ENCODE measurements at places on chromosomes 3 and 15.

DNA sequence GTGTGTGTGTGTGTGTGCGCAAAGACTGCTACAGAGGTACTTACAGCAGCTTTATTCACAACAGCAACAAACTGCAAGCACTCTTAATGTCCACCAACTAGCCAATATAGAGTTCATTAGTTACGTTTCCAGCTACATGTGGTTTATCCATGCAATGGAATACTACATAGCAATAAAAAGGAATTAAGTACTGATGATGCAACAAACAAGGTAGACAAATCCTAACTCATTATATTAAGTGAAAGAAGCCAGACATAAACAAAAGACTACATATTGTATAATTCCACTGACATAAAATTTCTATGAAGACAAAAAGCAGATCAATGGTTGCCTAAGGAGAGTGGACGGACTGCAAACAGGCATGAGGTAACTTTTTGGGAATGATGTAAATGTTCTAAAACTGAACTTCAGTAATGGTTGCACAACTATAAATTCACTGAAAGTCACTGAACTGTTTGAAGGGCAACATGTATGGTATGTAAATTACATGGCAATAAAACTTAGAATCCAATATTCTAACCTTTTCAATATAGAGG, 433.7 kb downstream of the SHQ1 start:
- DNase-seq = no peak

DNA sequence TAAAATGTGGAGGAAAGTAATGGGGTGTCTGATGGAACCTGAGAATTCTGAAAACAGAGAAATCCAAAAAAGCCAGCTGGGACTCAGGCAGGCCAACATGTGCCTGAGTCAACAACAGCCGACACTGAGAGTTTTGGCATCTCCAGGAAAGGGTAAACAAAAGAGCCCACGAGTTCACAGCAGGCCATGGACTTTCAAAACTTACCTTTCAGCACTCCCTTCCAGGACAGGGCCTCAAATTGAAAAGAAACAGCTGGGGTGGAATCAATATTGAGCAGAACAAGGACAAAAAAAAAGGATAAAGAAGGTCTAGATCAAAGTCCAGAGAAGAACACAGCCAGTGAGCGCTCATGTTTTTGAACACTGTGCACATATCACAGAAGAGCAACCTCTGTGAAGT, 735.4 kb upstream of the GRM7 start:
- no peak for DNase-seq

DNA sequence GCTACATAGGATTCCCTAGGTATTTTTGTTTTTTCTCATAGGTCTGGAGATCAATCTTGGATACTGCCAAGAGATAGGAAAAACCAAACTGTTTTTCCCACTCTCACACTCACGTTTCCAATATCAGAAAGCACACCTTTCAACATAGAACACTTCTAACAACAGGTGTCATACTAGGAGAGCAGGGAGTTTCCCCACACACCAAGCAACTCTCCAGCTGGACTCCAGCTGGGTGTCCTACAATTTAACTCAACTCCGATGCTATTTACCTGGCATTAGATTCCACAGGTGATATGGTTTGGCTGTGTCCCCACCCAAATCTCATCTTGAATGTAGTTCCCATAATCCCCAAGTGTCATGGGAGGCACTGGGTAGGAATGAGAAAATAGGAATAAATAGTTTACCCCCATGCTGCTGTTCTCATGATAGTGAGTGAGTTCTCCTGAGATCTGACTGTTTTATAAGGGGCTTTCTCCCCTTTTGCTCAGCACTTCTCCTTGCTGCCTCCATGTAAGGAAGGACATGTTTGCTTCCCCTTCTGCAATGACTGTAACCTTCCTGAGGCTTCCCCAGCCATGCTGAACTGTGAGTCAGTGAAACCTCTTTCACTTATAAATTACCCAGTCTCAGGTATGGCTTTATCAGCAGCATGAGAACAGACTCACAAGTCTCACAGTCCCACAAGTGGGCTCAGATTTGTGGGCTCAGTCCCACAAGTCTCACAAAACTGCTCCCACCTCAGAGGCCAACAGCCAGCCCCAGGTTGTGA, 354.5 kb upstream of the THBS1 start:
- no peak for DNase-seq

- no peak for DNase-seq
Observed at GRCh38 chr3:87996882-87997281, 61.9 kb downstream of the CGGBP1 start.

GRCh38 chr3:157921811-157922210, 184.4 kb downstream of the SHOX2 start:
- DNase-seq = no peak

GRCh38 chr15:78171864-78172472, 22.8 kb downstream of the IDH3A start:
- no peak for DNase-seq

DNA sequence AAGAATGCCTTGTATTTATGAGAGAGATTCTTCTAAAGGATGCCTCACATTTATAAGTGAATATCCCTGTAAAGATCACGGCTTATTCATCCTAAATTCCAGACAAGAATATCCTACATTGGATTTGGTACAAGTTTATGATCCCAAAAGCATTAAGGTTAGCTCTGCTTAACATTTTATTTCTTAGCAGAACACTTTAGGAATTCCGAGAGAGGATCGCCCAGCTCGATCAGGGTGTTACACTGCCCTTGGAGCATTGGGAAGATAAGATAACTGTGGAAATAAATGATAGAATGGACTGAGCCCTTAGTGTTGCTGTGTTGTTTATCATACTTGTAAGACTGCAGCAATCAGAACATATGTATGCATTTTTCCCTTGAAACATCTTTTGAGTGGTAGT, 223.0 kb upstream of the CDIN1 start:
- no peak for DNase-seq

GRCh38 chr15:47812470-47812999, 95.2 kb downstream of the SEMA6D start:
- no peak for DNase-seq

DNA sequence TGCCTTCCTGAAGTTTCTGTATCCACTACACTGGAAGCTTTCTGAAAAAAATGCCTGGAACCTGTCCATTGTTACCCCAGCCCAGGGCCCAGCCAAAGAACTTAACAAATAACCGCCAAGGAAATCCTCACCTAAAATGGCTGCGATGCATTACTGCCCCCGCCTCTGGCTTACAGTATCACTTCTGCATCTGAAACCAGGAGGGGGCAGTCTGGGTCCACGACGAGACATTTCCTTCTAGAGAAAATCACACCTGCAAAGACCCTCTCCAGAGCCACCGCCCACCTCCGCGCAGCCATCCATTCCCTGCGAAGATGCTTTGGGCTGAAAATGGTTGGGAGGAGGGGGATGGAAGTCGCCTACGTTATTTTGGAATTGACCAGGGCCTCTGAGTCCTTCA, 22.4 kb upstream of the CELF6 start:
- no peak for DNase-seq

DNA sequence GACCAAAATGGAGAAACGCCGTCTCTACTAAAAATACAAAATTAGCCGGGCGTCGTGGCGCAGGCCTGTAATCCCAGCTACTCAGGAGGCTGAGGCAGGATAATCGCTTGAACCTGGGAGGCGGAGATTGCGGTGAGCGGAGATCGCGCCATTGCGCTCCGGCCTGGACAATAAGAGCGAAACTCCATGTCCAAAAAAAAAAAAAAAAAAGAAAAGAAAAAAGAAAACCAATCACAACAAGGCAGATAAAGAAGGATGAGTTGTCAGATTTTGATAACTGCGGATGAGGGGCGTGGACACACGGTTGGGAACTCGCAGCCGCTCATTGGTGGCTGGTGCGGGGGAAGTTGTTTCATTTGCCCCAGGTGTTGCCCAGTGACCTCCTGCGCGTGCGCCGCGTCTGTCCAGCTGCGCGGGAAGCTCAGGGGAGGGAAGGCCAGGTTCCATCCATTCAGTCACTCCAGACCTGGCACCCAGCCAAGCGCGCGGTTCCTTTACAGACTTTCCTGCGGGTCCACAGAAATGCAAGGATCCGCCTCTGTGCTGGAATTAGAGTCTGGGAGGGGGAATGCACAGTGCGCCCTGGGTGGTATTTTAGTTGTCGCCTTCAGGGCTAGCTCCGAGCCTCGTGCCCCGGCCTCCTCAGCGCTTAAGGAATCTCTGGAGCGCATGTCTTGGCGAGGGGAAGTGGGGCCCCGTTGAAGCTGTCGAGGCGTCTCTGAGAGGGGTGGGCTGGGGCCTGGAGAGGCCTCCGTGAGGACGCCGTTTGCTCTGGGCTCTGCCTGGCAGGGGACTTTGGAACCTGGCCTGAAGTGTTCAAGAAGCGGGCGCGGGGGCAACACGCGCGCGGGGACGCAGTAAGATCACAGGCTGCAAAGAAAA, 708 bp upstream of the GCHFR start:
- no peak for DNase-seq

- DNase-seq = no peak
Observed at GRCh38 chr3:172625404-172625803, 85.5 kb downstream of the NCEH1 start.

GRCh38 chr3:49244581-49245205, 32.3 kb downstream of the C3orf62 start:
- DNase-seq = no peak

DNA sequence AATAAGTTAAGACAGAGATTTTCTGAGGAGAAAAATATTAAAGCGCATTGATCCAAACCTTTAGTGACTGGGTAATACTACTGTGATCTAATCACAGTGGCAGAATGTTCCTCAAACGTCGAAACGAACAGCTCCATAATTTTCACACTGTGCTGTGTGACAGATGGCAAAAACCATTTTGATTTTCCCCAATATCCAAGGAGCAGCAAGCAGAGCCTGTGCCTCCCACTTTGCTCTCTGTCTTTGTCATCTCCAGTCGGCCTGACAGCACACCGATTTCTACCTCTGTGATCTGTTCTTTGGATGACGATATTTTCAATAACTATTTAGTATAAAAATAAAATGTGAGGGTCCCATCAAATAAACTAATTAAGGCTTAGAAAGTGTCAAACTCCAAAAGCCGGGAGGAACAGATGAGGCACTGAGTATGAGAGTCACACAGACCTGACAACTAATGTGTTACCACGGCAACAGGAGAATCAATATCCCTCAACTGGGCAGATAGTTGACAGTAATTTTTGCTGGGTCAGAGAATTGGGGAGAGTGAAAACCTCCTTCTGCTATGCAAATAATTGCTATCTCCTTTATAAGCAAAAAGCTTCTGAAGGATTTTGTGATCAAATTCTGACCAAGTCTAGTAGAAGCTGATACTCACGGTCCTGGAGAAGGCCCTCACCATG, 489.1 kb upstream of the CFAP20DC start:
- no peak for DNase-seq

DNA sequence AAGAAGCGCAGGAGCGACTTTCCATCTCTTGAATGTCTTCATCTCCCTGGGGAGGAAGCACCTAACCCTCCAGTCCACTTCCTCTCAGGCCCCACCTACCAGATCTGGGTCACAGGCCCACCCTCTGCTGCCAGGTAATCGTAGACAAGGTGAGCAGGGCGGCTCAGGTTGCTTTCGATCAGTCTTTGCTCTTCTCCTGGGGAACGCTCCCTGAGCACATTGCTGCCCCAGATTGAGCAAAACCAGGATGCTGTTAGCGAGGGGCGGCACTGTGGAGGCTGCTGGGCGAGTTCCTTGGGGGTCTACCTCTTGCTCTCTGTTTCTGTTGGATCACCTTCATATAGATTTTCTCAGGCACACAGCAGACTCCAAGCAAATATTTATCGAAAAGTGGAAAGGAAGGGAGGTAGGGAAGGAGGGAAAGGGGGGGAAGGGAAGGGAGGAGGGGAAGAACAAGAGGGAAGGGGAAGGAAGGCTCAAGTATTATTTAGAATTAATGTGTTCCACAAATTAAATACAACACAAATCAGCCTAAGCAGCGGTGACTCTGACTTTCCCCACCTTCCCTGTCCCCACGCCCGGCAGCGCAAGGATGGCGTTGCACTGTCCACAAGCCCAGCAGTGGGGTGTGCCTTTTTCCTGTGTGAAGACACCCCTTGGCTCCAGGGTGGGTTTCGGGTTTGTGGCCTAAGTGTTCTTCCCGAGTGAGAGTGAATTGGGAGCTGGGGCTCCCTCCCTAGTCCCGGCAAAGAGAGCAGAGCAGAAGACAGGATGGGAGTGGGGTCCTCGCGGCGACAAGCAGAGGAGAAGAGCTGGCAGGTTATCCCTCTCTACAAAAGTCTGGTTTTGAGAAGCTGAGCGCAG, 6.1 kb upstream of the PCSK6 start:
- no peak for DNase-seq

GRCh38 chr3:153885359-153885758, 235.8 kb upstream of the ARHGEF26 start:
- DNase-seq = no peak

GRCh38 chr3:119664370-119664769, 4.0 kb upstream of the POPDC2 start:
- no peak for DNase-seq

DNA sequence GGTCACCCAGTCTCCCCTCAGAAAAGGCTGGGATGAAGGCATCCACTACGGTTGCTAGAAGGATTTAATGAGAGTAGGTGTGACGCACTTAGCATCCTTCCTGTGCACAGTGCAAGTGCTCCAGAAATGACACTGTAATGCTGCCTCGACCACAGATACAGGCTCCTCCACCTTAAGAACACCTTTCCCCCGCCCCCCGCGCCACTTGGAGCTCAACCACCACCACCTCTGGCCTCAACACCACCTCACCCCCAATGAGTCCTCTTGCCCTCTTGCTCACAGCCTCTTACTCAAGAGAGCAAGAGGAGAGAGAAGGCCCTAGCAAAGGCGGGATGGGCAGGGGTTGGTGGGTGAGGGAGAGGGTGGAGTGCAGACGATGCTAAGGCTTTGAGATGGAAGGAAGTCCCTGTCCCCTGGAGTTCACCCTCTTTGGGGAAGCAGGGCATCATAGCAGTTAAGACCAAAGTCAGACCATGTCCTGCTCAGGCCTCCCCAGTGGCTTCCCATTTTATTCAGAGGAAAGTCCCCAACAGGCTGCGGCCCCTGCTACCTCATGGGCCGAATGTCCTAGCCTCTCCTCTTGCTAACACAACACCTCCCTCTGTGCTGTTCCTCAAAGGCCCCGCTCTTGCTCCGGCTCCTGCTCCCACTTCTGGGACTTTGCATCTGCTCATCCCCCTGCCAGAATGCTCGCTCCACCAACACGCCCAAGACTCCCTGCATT, 8.3 kb downstream of the STARD5 start:
- no peak for DNase-seq
